ENCODE measurements at places on chromosomes 6 and 20. TPM values are rescaled to one million over a fixed set of nuclear protein-coding genes. Genes with fewer than 3 reads are reported as not detected.

The RAD21L1 gene
- not detected for total RNA-seq

The PI16 gene
- total RNA-seq: not detected

The APOM gene
- total RNA-seq: 1.3 TPM

The TAAR8 gene
- not detected for total RNA-seq

The GPR6 gene
- total RNA-seq: not detected

The ZBP1 gene
- total RNA-seq: not detected

The DEFB132 gene
- total RNA-seq: not detected

The EYA2 gene
- total RNA-seq: 1.5 TPM

The ADGB gene
- not detected for total RNA-seq

The CD24 gene
- 1.9 TPM for total RNA-seq

The C20orf144 gene
- 0.44 TPM for total RNA-seq

The CAP2 gene
- total RNA-seq: 3.6 TPM

The RAET1L gene
- total RNA-seq: not detected

The PHIP gene
- total RNA-seq: 19.7 TPM

The OOEP gene
- total RNA-seq: not detected

The SALL4 gene
- total RNA-seq: 0.15 TPM

Measured in smooth muscle cell of trachea (primary cell).